AG20443 (cell line): ENCODE measurements at places on chromosomes 5 and 9.

DNA sequence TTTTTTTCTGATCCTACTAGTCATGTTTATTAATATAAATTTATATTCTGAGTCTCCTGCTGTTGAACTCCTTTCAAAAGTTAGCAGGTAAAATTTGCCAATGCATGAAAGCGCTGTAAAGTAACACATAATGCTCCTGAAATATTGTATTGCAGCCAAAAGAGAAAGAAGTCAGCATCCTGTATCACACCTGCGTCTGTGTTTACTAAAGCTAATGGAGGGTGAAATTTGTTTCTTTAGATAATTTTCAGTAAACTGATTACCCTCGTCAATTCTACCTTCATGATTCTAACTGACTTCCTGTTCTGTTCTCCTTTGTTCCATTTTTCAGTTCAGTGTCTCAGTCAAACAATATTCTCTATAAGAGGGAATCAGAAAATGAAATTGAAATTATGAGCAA lies 415.4 kb downstream of the CDH9 start:
- DNase-seq, result no peak

GRCh38 chr5:30768056-30768690 lies 425.3 kb upstream of the CDH6 start:
- no peak for DNase-seq

- DNase-seq, result peak; percentile 70
Observed at GRCh38 chr5:159850160-159850559, 66.1 kb upstream of the ADRA1B start.

- no peak for DNase-seq
Observed at GRCh38 chr5:93723005-93723404, 18.4 kb downstream of the POU5F2 start.

- DNase-seq, result no peak
Observed at GRCh38 chr5:10195301-10195700, 54.4 kb downstream of the ATPSCKMT start.

DNA sequence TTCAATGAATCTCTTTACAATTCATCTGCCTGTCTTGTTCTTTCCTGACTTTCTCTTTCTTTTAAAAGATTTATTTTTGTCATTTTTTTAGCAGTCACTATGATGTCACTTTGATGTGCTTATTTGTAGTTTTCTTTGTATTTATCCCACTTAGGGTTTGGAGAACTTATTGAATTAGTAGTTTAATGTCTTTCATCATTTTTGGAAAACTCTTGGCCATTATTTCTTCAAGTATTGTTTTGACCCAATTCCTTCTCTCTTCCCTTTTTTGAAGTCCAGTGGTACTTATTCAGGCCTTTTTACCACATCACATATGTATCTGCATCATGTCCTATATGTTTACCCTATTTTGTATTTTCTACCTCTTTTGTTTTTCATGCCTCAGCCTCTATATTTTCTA lies 48.9 kb upstream of the CCDC112 start:
- DNase-seq, result no peak

DNA sequence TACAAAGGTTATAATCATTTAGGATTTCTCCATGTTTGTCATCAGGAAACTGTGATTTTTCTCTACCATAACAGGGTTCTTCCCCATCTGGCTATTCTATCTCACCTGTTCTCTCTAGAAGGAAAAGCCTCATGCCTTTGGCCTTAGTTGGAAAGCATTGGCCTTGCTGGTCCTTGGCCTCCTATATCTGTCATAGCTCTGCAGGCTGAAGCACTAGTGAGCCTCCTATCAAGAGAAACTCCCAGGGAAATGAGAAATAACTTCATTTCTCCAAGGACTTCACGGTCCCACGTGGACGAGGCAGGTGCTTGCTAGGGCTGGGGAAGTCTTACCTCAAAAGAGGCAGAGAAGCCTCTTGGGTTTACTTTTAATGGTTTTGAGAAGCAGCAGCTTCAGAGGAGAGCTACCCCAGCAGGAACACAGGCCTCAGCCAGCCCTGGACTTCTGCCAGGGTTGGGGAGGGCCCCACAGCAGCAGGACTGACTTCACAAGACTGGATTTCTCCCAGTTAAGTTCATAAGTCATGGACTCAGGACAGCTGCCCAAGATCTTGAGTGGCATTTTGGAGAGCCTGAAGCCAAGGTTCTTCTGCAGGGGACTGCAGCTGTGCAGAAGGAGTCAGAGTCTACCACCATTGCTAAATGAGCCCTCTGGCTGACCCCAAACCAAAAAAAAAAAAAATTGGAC lies 15.8 kb upstream of the PSAT1 start:
- peak; percentile 45 for DNase-seq

GRCh38 chr5:180049185-180049548 lies 22.4 kb downstream of the RNF130 start:
- DNase-seq, result no peak

- DNase-seq, result no peak
Observed at GRCh38 chr9:68978066-68978465, 35.8 kb downstream of the PRKACG start.

DNA sequence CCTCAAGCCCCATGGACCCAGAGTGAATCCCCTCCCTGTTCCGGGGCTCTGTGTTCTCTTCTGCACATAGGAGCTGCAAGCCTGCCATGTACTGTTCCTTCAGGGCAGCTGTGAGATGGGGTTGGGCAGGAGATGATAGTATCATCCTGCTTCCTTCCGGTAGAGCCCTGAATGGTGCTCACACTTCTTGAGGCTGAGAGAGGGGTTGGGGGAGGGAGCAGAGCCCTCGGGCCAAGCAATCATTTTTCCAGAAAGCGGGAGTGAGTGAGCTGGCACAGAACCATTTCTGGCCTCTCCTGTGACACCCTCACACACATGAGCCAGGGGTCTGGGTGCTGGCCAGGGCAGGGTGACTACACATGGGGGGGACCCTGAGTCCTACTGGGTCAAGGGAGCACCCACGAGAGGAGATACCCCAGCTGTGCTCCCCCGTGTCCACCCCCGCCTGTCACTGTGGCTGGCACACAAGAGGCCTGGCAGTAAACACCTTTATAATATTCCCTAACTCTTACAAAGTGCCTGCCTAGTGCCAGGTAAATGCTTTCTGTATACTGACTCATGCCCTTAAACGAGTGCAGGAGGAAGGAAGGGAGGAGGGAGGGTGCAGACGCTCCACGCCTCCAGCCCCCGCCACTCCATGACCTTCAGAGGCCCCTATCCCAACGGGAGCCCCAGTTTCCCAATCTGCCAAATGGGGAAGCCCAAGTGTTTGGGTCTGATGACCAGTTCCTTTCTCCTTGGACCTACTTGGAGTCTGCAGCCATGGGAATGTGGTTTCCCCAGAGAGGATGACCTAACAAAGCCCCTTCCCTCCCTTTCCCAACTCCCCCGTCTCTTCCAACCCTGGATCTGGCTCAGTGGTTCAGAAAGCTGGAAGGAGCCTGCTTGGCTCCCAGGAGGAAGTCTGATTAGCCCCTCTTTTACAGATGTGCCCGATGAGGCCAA lies 15.5 kb downstream of the AKNA start:
- no peak for DNase-seq

- no peak for DNase-seq
Observed at GRCh38 chr5:102737161-102737560, 17.9 kb upstream of the PAM start.

DNA sequence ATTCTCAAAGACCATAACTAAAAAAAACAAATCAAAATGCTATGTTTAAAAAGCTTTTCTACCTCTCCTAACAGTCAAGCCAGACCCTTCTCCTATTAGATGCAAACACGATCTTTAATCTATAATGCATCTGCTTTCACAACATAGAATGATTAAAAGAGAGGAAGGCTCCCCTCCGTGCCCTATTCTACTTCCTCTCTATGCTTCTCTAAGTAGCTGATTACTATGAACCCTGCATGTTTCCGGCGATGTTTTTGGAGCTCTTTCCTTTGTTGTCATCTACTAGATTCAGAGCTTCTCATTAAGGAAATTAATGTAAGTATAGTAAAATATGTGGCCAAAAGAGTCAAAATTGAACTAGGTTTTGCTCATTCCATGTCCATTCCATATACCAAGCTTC lies 29.2 kb upstream of the CEP120 start:
- no peak for DNase-seq

GRCh38 chr9:30796764-30797163 lies 1587.7 kb upstream of the ACO1 start:
- no peak for DNase-seq

- no peak for DNase-seq
Observed at GRCh38 chr5:97106216-97106581, 36.2 kb downstream of the LIX1 start.
